MM.1S (cell line): ENCODE measurements at places on chromosomes 12 and 14.

GRCh38 chr12:101799774-101800173 is 31.0 kb downstream of the GNPTAB start:
- no peak for DNase-seq

DNA sequence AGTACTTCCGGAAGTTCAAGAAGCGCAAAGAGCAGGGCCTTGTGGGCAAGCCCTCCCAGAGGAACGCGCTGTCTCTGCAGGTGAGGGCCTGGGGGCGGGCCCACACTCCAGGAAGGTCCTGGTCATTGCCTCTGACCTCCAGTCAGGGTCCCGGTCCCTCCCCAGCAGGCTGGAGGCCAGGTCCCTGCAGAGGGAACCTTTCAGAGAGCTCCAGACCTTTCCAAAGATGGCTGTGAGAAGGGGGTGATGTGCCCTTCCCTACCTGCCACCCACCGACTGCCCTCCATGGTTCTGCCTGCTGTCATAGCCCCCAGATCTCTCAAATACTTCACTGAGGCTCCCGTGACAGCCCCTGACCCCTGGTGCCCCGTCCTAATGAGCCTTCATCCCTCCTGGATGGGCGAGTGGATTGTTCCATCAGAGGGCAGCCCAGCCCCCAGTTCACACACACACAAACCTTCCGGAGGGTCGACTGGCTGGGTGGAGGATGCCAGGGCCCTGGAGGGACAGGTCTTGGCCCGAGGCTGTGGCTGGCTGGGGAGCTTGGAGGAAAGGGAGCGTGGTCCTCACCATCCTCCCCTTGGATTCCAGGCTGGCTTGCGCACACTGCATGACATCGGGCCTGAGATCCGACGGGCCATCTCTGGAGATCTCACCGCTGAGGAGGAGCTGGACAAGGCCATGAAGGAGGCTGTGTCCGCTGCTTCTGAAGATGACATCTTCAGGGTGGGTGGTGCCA is 117.5 kb upstream of the FKBP4 start:
- DNase-seq = no peak

DNA sequence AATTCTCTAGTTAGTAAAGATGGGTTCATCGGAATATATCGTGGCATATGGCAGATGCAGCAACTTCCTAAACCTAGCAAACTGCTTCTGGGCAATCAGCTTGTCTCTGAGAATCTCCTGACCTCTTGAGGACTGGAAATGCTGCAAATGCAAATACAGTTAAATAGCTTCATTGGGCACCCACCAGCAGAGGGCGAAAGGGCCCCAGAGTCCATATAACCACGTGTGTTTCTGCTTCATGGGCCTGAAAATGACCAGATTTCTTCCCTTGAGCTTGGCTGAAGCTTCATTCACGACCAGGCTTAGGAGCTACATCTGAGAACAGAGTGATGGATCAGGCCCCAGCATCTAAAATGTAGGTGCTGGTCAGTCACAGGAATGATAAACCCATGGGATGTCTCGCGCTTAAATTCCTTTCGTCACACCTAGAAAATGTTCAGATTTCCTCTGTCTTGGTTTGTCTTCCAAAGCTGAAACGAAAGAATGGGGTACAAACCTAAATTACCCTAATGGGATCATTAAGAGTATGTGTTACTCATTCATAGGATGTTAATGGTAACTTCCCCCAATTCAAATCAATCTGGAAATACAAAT is 1482.5 kb upstream of the TMEM132C start:
- DNase-seq = peak; percentile 44

GRCh38 chr12:84911271-84912197 is 1.1 kb downstream of the SLC6A15 start:
- peak; percentile 48 for DNase-seq

DNA sequence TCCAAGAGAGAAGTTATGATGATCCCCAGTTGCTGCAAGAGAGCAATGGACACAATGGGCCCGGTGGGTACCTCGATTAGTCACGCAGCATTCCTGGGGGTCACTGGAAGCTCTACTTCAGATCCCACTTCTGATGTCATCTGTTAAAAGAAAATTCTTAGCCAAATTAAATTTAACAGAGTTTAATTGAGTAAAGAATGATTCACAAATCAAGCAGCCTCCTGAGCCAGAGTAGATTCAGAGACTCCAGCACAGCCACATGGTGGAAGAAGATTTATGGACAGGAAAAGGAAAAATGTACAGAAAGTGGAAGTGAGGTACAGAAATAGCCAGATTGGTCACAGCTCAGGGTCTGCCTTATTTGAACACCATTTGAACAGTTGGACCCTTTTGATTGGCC is 107.5 kb downstream of the SPTSSA start:
- DNase-seq = no peak

DNA sequence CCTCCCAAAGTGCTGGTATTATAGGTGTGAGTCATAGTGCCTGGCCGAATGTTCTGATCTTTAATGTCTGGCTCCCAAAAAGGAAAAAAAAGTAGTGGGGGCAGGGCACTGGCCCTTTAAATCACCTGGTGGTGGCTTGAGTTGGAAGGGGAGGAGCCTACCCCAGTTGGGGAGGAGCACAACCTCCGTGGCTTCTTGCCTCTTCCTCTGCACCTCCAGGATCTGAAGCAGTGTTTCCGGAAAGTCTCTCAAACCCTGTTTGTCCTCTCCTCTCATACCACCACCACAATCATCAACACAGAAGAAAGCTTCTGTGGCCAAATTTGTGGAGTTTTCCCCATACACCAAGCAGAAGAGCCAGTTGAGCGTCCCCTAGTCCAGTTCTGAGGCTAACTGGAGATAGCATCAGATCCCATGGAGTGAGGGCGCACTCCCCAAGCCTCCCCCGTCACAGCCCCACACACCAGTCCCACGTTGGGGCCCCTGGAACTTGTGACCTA is 24.3 kb upstream of the RCOR1 start:
- peak; percentile 64 for DNase-seq
